Neural progenitor cell (in vitro differentiated cells): ENCODE measurements at places on chromosomes 16 and 17. TPM values are rescaled to one million over a fixed set of nuclear protein-coding genes. Genes with fewer than 3 reads are reported as not detected.

The KCNG4 gene
- total RNA-seq = not detected in 2 replicates

- DNase-seq = peak; percentile 90
Measured at GRCh38 chr17:58531661-58532554, 17.5 kb upstream of the MTMR4 start.

GRCh38 chr16:1958715-1959268 is 546 bp upstream of the NDUFB10 start:
- no peak for DNase-seq

DNA sequence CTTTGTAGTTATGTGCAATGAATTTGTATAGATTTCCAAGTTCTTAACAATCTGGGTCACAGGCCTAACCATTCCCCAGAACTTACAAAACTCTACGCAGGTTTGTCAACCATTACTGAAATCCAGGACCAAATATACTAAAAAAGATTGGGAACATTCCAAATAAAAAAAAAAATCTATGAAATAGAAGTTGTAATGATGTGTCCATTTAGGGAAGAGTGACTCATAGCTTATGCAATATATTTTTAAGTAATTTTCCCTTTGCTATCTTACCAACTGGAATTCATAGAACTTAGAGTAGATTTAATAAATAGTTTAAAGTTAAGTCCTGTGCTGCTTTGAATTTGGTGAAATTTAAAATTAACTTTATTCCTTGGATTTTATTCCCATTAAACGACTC is 393.2 kb downstream of the PMP22 start:
- DNase-seq = no peak

- no peak for DNase-seq
Measured at GRCh38 chr17:21399474-21400186, 23.5 kb downstream of the KCNJ12 start.

DNA sequence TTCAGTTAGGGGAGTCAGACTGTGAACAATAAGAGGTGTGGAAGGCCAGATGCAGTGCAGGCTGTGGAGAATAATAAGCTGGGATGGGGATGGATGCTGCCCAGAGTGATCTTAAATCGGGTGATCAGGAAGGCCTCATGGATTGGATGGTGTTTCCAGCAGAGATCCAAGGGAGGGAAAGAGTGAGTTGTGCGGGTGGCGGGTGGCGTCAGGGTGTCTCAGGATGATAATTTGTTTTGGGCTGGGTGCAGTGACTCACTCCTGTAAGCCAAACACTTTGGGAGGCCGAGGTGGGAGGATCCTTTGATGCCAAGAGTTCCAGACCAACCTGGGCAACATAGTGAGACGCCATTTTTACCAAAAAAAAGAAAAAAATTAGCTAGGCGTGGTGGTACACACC is 7.9 kb downstream of the CLUAP1 start:
- no peak for DNase-seq

GRCh38 chr17:53629188-53629587 is 193.5 kb upstream of the KIF2B start:
- DNase-seq = no peak

GRCh38 chr17:3260600-3260999 is 37.6 kb downstream of the OR3A1 start:
- DNase-seq = no peak

DNA sequence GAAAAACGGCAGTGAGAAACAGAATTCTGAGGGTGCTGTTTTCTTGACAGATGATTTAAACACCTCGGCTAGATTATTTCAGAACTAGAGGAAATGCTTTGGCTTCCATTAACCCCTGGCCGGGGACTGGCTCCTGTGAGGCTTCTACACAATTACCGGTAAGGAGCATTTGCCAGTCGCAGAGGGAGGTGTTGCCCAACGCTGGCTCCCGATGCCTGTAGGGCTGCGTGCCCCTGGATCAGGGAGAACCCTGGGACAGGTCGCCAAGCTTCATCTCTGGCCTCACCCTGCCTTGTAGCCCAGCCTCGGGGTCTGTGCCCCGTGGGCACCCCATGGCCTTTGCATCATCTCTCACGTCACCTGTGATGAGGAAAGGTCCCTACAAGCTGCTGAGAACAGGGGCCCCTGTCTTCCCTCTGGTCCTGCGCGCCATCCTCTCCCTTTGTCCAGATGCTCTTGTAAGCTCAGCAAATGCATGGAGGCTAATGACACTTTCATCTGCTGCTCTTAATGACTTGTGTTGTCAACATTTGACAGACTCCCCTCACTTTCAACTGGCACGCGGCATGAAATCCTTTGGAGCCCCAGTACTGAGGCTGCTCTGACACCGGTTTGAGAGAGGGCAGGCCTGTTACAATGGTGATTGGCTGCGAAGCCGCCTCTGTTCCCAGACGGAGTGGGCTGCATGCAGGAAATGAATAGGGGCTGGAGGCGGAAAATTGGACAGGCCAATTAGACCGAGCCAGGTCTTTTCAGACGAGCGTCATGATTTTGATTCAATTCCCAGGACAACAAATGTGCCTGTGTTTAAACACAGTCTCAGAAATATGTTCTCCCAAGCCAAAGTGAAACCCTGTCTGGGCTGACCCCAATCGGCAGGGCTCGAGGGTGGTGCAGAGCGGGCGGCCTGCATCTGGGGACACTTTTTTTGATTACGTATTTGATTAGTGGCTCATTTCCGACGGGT is 85.5 kb upstream of the DOC2B start:
- DNase-seq = peak; percentile 40

DNA sequence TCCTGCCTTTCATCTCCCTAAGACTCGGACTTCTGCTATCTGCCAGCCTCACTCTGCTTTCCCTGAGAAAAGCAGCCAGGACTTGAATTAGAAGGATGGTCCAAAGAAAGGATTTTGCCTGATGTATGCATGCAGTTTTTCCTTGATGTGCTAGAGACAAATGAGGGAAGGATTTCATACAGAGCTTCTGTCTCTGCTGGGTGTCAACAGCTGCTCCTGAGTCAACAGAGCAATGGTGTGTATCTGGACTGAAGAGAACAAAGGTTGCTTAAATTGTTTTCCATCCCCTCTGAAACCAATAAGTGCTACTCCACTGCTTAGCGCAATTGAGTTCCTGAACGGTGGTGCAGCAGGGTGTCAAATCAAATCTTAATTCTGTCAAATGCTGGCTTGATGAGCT is 680.6 kb upstream of the C16orf82 start:
- DNase-seq = peak; percentile 42

The TMEM114 gene
- total RNA-seq = 1.3 TPM in 1 of 2 replicates, not detected in the other

DNA sequence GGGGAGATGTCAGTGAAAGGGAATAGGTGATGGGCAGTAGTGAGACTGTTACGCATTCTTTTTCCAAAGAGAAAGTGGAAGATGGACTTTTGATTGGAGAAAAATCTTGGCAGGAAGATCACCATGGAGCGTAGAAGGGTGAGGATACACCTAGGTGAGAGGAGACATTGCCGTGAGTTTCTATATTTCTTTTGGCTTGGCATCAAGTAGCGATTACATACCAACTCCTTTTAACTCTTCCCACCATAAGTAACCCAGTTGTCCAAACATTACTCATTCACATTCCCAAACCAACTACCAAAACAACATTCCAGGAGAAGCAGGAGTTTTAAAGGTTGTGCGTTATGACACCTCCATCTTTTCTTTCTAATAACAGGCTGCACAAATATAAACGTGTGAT is 10.7 kb upstream of the KRT28 start:
- DNase-seq = no peak

DNA sequence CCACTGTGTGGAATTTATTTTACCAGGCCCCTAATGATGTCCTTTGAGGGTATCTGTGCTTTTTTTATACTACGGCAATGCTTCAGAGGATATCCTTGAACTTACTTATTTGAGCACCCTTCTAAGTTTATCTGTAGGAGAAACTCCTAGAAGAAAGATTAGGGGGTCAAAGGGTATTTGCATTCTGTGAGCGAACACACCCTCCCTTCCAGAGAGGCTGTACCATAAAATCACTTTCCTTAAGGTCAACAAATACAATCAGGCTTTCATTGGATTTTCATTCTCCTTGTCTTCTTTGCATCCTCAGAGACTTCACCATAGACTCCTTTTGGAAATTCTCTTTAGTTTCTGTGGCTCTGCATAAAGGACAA is 4.7 kb upstream of the C1QTNF1 start:
- no peak for DNase-seq

DNA sequence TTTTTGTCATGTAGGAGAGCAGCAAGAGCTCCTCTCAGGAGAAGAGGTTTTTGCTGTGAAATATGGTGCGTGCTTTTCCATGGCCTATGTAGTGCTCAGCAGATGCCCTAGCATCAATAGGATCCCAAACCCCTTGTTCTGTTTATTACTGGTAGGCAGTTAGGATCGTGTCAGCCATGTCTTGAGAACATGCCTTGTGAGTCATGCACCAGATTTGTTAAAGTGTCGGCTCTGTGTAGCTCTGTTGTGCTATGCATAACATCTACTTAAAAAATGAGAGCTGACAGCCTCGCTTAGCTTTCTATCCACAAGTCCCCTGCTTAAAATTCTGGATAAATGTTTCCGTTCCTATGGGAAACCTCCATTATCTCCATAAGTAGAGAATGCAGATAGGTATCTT is 4.4 kb upstream of the EIF4A3 start:
- no peak for DNase-seq

GRCh38 chr16:75110637-75111513 is 5.7 kb downstream of the LDHD start:
- peak; percentile 95 for DNase-seq

DNA sequence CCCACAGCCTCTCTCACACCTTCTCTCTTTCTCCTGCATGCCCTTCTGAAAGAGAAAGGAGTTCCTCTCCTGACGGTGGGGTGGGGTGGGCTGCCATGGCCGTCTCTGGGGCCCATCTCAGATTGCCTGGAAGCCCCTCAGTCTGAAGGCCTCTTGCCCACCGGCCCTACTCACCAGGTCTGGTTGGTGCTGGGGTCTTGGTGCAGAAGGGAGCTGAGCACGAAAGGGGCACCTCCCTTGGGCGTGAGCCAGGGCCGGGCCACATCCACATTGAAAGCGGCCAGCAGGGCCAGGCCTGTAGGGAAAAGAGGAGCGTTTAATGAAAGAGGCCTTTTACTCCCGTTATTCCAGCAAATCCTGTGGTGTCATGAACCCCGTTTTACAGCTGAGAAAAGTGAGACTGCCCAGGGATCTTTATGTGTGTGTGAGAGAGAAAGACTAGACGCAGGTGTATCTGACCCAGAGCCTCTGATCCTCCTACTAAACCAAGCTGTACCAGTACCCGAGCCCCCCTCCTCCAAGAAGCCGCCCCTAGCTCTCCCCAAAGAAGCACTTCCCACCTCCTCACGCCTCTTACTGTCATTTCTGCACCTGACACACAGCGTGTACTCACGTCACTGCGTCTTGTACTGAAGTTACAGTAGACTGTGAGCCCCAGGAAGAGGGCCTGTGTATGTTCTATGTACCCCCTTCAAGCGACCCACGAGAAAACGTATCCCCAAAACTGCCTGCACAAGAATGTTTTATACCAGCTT is 23.4 kb downstream of the ITGAE start:
- DNase-seq = no peak

- no peak for DNase-seq
Measured at GRCh38 chr17:69605571-69605970, 191.1 kb downstream of the MAP2K6 start.

DNA sequence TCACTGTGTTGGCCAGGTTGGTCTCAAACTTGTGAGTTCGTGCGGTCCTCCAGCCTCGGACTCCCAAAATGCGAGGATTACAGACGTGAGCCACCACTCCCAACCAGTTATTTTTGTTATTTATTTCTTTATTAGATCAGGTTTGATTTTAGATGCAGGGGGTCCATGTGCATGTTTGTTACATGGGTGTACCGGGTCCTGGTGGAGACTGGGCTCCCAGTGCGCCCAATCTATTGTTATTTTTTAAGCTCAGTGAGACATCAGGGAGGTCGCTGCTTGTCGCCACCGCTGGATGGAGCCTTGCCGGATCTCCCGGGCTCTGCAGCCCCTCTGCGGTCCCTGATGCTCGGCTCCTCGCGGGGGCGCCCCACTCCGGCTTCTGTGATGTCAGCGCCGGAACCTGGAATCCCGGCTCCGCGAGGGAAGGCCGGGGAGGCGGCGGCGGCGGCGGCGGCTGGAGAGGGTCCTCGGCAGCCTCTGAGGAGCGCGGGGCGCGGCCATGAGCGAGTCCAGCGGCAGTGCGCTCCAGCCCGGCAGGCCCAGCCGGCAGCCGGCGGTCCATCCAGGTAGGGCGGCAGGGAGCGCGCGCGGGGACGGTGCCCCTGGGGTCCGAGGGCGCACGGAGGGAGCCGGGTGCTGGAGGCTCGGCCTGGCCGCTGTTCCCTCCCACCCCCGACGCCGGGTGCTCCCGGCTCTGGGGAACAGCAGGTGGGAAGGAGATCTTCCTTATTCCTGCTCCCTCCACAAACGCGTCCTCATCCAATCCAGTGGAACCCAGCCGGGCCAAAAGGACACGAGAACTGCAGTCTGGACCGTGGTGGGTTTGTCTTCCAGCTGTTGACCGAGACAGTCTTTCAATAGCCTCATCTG is at the start of gene TMC7:
Gene TMC7 (plus strand): TSS at position 370 of the 870 bp plus-strand sequence. CDS start 130 bp downstream, at position 500.
- DNase-seq = peak; percentile 97

DNA sequence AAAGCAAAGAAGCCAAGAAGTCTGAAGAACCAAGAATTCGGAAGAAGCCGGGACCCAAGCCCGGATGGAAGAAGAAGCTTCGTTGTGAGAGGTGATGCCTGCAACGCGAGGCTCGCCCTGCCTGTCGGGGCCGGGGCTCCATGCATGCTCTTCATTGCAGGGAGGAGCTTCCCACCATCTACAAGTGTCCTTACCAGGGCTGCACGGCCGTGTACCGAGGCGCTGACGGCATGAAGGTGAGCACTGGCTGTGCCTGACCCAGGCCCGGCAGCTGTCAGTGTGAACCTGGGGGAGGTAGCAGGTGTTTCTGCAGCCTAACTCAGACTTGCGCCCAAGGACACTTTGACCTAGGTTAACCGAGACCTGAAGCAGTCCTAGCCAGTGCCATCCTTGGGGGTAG is 12.0 kb downstream of the ZNF276 start:
- DNase-seq = no peak

DNA sequence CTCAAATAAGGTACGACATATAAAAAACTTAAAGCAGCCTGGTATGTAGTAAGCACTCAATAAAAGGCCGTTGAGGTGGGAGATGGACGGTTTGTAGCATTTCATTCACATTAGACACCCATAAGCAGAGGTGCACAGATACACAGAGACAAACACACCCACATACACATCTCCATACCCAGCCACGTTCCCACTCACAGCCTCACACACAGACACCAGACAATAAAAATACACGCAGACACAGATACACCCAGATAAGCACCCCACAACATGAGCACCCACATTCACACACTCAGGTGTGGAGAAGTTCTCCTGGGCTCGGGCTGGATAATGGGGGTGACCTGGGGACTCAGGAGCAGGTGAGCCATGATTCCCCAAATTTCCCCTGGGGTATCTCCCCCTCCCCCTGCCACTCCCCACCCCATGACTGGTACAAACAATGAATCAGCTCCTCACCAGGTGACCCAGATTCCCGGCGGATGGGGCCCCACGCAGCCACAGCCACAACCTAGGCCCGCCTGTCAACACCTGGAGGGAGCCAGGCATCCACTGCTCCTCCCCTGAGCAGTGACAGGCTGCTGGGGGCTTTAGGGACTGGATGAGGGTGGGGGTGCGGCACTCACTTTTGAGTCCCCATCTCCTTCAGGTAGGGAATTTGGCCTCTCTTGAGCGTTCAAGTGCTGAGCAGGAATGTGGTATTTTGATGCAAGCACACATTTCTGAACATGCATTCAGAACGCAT is 2.7 kb downstream of the DLX3 start:
- DNase-seq = peak; percentile 3

The WWP2 gene
- total RNA-seq = 24.5 and 26.8 TPM in 2 replicates

GRCh38 chr16:78778101-78779004 is 678.9 kb downstream of the WWOX start:
- DNase-seq = no peak

- DNase-seq = no peak
Measured at GRCh38 chr16:22189473-22190080, 16.5 kb upstream of the EEF2K start.

The RAB11FIP4 gene
- 10.2 and 19.1 TPM in 2 replicates for total RNA-seq

- no peak for DNase-seq
Measured at GRCh38 chr16:17367036-17367435, 103.7 kb downstream of the XYLT1 start.
